ENCODE measurements at places on chromosomes 5 and 9. TPM values are rescaled to one million over a fixed set of nuclear protein-coding genes. Genes with fewer than 3 reads are reported as not detected.

Gene SMIM23
- not detected for polyA plus RNA-seq

- peak; percentile 85 for DNase-seq
Measured at GRCh38 chr9:107587191-107587963, 97.8 kb upstream of the KLF4 start.

DNA sequence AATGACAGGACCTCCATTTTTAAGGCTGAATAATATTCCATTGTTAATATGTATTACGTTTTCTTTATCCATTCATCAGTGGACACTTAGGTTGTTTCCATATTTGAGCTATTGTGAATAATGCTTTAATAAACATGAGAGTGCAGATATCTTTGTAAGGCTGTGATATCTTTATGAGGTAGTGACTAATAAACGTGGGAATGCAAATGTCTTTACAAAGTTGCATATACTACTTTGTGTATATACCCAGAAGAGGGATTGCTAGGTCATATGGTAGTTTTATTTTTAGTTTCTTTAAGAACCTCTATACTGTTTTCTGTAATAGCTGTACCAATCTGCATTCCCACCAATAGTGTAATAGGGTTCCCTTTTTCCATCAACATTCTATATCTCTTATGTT is 148.7 kb downstream of the FOCAD start:
- DNase-seq: no peak

DNA sequence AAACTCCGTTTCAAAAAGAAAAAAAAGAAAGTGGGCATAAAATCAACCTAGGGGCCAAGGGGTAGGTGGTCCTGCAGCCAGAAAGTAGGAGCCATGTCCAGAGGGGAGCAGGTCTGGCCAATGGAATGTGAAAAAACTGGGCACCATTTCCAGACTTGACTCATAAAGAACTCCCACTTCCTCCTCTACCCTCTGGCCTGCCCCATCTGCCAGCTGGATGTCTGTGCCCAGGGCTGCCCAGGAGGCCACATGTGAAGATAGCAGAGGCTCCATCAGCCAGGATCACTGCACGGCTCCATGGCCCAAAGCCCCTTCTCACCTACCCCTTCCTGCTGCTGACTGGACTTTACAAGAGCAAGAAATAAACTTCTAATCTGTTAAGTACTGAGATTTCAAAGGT is 42.1 kb upstream of the EEIG1 start:
- DNase-seq: no peak

DNA sequence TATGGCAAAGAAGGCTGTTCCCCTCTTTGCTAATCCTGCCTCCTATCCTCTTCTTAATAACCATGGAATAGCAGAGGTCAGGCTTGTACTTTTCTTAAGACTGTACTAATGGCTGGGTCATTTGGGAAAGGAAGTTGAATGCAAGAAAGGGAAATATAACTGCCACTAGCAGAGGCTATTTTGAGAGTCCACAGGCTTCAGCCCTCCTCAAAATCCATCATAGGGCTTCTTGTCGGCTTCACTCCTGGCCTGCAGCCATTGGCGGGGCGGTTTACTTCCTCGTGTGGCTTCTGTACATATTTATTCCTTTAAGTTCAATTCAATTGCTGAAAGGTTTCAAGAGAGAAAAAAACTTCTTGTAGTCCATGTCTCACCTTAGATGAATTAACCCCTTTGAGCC is 2.8 kb upstream of the PARP8 start:
- DNase-seq: no peak

GRCh38 chr5:78661044-78661443 is 12.5 kb upstream of the LHFPL2 start:
- no peak for DNase-seq

All from hepatocyte (in vitro differentiated cells).